Tibial artery (tissue), 4 donors: ENCODE measurements at places on chromosomes 3 and 15.

GRCh38 chr3:183309276-183309675, 56.2 kb downstream of the B3GNT5 start:
- DNase-seq, result no peak

DNA sequence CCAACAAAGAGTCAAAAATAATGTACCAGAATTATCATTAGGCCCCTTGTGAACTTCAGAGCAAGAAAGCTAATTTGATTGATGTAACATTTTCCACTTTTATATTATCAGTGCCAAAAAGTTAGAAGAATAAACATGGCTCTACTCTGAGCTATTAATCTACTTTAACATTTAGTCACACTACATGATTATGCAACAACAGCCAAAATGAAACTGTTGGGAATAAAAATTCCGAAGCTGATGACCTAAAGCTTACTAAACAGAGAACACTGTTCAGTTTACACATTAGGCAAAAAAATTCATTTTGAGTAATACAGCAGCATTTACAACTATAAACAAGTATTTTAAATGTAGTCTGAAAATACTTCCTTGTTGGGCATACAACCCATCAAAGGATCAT, 1134.1 kb downstream of the EPHA3 start:
- no peak for DNase-seq

DNA sequence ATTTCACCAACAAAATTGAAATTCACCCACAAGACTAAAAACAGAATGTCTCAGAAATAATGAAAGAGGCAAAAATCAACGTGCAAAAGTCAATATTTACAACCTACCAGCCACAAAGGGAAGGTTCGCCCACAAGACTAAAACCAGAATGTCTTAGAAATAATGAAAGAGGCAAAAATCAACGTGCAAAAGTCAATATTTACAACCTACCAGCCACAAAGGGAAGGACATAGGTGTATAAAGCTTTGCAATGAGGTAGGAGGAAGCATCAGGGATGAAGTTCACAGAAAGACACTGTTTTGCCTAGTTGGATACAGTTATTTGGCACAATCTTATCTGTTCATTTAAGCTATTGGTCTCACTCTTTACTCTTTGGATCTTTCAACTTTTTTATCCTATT, 14.3 kb downstream of the OXTR start:
- DNase-seq, result no peak

- peak; percentile 70 for DNase-seq
Measured at GRCh38 chr3:149512073-149512782, 37.7 kb downstream of the TM4SF4 start.
